CD8-positive, alpha-beta T cell (primary cell): ENCODE measurements at places on chromosomes 6 and 20.

GRCh38 chr6:26286168-26286877 is 78.7 kb upstream of the BTN3A2 start:
- DNase-seq = peak; percentile 72

DNA sequence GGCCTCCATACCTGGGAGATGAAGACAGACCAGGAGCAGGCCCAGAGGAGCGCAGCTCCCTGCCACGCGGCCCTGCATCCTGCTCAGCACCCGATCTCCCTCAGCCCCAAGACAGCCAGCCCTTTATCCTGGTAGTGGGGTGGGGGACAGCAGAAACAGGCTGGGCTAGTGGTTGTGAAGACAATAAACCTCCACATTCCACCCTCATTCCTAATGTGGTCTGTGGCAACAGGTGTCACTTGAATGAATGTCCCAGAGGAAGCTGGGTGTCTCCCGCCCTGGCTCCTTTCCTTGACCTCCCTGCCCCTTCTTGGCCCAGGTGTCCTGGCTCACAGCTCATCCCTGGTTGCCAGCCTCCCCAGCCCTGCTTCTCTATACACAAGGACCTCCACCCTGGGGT is at the start of gene C6orf15:
Gene C6orf15 (minus strand): TSS at position 98 of the 400 bp plus-strand sequence. CDS start 20 bp downstream, at position 78.
- no peak for DNase-seq

- no peak for DNase-seq
These were observed 79.5 kb downstream of the PAK5 start for GRCh38 chr20:9759392-9759791.

GRCh38 chr6:100475554-100476320 is 11.0 kb upstream of the SIM1 start:
- DNase-seq = no peak

DNA sequence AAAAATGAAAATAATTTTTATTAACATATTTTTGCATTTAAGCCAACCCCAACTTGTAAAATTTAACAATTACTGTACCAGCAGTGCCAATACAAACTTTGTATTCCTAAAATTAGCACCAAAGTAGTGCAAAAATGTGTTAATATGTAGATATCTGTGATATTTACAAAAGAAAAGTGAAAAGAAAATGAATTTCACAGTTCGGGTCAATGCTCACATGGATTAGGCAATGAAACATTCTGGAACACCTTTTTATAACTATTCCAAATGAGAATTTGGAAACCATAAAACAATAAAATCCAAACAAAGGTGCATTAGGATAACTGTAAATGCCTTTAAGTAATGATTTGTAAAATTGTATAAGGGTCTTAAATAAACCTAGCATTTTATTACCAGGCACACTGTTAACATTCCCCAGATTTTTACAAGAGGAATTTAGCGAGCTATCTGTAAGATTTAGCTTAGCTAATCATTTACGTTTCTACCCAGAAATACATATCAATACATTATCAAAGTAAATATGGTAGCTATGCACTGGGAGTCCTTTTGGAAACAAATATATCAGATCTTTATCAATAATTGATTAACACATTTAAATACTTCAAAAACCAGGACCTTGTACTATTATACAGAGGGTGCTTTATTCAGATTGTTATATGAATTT is 112.2 kb downstream of the MTFR2 start:
- no peak for DNase-seq

GRCh38 chr20:23334111-23334510 is 16.5 kb upstream of the NXT1 start:
- no peak for DNase-seq

GRCh38 chr6:127225497-127225896 is 41.2 kb upstream of the RNF146 start:
- DNase-seq = no peak

GRCh38 chr6:72286911-72287311 is 335.0 kb upstream of the KCNQ5 start:
- no peak for DNase-seq

- DNase-seq = no peak
These were observed 49.5 kb downstream of the SOBP start for GRCh38 chr6:107539409-107539808.

DNA sequence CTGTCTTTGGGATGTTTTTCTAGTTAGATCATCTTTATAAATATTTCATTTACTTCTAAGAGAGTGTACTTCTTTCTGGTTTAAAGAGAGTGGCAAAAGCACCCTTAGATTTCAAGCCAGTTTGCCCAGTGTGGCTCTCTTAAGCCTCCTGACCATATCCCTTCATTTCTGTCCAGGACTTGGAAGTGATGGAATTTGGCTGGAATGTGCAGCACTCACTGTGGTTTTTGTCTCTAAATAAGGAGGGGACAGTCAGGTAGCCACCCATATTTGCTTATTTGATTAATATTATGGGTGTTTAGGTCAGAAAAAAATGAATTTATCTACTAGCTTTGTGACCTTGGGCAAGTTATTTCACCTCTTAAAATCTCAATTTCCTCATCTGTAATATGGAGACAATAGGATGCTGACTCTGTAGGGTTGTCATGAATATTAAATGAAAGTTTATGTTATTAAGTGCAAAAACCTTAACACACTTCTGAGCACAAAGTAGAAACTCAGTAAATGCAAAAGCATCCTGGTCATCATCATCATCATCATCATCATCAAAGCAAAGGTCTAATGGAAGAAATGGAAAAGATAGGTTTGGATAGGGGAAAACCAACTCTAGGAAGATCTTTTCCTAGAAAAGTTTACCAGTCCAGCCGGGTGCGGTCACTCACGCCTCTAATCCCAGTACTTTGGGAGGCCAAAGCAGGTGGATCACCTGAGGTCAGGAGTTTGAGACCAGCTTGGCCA is 3.1 kb downstream of the CRYBG1 start:
- DNase-seq = no peak

DNA sequence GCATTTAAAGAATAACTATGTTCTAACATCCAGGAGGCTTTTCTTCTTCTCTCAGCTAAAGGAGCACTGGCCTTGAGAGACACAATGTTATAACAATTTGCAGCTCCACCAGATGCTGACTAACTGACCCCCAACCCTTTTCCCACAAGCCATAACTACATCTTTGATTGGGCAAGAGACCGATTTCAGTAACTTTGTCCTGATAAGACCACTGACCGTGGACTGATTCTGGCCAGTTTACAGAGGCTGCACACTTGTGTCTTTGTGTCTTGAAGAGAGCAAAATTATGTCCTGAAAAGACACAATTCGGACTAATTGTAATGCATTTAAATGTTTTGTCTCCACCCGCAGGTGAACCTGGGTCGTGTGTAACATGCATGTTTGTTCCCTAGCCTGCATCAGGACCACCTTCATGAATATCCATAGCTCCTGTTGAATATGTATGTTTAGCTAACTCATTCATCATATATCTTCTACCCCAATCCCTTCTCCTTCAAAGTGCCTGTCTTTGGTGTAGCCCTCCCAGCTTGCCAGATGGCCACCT is 22.3 kb downstream of the ABRACL start:
- no peak for DNase-seq

DNA sequence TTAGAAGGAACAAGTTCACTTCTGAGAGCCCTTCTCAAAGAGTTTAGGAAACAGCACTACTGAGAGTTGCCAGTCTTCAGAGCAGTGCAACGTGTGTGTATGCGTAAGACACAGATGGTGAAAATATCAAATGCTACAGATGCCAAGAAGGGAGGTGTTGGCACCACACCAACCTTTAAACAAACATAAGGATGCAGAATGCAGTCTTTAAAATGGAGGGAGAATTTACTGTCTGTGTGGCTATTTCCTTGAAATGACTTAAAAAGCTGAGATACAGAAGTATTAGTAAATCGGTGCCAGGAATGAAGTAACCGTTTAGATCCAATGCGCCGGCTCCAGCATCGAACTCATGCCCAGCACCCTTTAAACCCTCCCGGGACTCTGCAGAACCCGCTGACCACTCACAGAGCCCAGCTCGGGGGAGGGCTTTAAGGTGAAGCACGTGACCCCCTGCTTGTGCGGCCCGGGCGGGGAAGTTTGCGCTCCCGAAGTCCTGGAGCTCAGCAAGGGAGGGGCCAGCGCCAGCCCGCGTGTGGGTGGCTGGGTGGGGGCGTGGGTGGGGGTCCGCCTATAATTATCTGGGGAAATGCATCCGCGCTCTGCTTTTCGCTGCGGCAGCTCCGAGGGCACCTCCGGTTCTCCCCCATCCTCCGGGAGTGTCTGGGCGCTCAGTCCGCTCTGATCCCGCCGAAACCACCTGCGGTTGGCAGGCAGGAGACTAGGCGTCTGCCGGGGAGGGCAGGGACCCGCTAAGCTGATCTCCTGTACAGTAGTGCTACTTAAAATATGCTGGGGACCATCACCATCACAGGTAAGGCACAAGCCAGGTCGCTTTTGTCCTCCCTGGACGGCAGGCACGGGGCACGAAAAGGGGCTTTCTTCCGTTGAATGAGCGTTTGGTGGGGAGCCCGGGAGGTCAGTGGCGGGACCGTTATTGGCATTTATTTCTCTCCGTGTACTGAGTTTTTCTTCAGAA is 66.0 kb downstream of the ZBTB2 start:
- DNase-seq = no peak

GRCh38 chr6:146990284-146990683 is 213.9 kb upstream of the STXBP5 start:
- DNase-seq = no peak

GRCh38 chr6:170294298-170294730 is 3.4 kb upstream of the DLL1 start:
- no peak for DNase-seq

GRCh38 chr6:114521926-114522325 is 179.1 kb upstream of the HS3ST5 start:
- no peak for DNase-seq

DNA sequence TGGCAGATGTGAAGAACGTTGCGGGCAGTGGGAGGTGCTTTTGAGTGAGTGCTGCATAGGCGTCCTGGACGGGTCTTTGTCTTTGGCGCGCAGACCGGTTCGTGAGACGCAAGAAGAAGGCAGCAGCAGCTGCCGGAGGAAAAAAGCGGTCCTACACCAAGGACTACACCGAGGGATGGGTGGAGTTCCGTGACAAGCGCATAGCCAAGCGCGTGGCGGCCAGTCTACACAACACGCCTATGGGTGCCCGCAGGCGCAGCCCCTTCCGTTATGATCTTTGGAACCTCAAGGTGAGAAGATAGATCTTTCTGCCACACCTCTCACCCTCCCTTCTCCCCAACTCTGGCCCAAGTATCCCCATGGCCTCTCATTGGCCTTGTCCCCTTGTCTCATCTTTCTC is 1.1 kb downstream of the ABT1 start:
- DNase-seq = no peak

DNA sequence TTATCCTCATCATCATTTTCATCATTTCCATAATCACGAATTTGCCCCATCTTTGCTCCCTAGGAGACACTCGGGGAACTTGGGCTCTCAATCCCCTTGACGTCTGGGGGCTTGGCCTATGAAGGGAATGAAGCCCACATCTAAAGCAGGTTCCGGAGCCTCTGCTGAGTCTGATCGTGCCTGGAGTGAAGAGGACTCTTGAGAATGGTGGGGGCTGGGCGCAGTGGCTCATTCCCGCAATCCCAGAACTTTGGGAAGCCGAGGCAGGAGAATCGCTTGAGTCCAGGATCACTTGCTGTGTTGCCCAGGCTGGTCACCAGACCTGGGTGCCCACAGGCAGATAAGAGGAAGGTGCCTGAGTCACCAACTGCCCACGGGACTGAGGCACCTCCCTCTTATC is 114.5 kb downstream of the SYCP2 start:
- DNase-seq = no peak

DNA sequence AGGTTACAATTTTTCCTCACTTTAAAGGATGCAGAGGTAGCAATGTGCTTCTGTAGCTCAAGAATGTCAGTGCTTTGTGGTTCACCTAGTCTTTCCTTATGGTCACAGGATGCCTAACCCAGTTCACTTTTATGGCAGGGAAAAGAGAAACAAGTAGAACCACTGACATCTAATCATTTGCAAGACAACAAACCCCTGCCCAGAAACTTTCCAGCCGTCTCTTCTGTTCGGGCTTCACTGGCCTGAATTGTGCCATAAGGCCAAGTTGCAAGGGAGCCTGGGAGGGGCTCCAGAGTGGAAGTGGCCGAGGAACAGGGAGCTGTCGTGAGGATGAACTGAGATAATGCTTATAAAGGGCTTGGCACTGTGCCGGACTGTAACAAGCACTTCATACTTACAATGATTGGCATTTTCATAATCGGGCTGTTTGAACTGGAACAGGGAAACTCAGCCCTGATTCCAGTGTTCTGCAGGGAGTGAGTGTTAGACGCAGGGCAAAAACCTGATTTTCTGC is 212.6 kb downstream of the BCAS1 start:
- no peak for DNase-seq

GRCh38 chr6:150297327-150298029 is 71.3 kb upstream of the IYD start:
- no peak for DNase-seq

DNA sequence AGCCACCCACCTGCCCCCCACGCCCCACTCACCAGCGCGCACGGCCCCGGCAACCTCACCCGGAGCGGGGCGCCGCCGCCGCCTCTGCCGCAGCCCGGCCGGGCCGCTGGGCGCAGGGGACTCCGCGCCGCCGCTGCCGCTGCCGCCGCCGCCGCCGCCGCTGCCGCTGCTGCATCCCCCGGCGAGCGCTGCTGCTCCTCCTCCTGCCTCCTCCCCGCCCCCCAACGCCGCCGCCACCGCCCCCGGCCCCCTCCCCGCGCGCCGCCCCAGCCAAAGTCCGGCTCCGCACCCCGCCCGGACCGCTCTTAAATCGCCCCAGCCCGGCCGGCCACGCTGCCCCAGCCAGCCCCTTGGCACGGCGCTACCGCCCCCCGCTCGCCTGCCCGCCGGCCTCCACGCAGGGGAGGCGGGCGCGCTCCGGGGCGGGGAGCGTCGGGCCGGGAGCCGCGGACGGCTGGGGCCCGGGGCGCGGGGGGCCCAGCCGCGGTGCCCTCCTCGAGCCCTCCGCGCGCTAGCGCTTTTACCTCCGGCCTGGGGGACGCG is at the start of gene SULF2:
Gene SULF2 (minus strand): TSS at position 171 of the 543 bp plus-strand sequence. CDS start 28,118 bp downstream, outside the sequence.
- no peak for DNase-seq

GRCh38 chr6:143087856-143088255 is 27.2 kb downstream of the AIG1 start:
- no peak for DNase-seq

- no peak for DNase-seq
These were observed 68.8 kb upstream of the NNAT start for GRCh38 chr20:37452236-37452635.

DNA sequence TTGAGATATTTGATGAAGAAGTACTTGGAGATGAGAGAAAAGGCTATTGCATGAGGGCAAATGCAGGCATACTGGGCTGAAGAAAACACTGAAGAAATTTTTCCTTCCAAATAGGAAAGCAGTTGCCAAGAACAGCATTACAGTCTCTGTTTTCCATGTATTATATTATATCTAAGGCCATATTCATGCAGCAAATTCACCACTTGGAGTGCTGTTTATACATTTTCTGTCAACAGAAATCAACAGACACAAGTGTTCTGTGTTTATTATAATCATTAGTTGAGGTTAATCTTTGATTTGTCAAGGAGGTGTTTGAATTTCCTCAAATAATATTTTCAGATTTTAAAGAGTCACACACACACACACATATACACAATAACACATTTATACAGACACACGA is 268.8 kb upstream of the PLCB4 start:
- DNase-seq = no peak

DNA sequence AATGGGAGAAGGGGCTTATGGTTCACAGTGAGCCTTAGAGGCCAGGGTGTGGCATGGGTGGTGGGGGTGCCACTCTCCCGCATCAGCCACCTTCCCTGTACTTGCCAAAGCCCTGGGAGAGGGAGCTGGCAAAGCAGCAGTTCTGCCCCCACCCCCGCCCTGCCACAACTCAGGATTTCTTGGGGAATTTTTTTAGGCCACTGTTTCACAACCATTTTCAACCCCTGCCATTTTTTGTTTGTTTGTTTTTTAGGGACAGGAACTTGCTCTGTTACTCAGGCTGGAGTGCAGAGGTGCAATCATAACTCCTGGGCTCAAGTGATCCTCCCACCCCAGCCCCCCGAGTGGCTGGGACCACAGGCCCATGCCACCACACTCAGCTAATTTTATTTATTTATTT is 22.4 kb upstream of the TM9SF4 start:
- no peak for DNase-seq
